ENCODE measurements at places on chromosomes 13 and 19.

GRCh38 chr19:34178274-34178610, 5.9 kb downstream of the LSM14A start:
- DNase-seq = no peak

GRCh38 chr13:109868578-109869311, 82.4 kb upstream of the IRS2 start:
- no peak for DNase-seq

DNA sequence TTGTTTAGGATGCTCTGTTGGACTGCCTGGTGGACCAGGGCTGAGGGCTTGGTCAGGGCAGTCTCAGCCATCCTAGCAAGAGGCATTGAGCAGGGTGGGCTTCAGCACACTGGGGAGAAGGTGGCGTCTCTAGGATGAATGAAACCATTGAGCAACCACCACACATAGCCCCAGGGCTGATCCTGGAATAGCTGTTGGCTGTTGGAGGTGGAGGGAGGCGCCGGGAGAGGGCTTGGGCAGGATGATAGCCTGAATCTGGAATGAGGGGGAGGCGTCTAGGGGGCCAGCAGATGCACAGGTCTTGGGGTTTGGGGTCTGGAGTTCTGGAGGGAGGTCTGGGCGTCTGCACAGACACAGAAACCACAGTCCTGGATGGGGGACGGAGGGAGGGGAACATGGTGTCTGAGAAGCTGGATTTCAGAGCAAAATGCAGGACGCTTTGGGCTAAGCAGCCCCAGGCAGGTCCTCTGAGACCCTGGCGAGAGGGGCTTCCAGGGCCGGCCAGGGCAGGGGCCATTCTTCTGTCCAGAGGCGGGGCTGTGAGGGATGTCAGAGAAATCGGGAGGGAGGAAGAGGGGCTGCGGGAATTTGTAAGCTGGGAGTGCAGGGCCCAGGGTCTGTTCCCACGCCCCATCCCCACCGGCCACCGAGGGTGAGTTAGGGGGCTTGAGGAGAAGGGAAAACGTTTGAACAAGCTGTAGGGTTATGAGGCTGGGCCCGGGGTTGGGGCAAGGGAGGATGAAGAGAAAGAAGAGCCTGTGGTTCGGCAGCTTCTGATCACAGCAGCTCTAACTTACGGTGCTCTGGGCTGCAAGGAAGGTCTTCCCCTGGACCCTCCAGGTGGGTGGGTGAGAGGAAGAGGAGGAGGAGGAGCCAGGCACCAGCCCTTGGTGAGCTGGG, 5.2 kb downstream of the TRAPPC5 start:
- no peak for DNase-seq

- DNase-seq = no peak
Measured at GRCh38 chr13:90205081-90205480, 1142.4 kb upstream of the MIR17HG start.

- DNase-seq = no peak
Measured at GRCh38 chr19:7905859-7906258, 2.2 kb downstream of the MAP2K7 start.

All from stimulated activated CD8-positive, alpha-beta memory T cell treated with anti-CD3 and anti-CD28 coated beads, Interleukin-15, amount 100 ng/mL, for 24 hours (primary cell).